Fibroblast of the aortic adventitia (primary cell): ENCODE measurements at places on chromosomes 5 and 9.

- DNase-seq: peak; percentile 94
Measured at GRCh38 chr9:113187929-113188595, 33.0 kb downstream of the FKBP15 start.

- DNase-seq: no peak
Measured at GRCh38 chr5:34978681-34979080, 49.3 kb downstream of the DNAJC21 start.

DNA sequence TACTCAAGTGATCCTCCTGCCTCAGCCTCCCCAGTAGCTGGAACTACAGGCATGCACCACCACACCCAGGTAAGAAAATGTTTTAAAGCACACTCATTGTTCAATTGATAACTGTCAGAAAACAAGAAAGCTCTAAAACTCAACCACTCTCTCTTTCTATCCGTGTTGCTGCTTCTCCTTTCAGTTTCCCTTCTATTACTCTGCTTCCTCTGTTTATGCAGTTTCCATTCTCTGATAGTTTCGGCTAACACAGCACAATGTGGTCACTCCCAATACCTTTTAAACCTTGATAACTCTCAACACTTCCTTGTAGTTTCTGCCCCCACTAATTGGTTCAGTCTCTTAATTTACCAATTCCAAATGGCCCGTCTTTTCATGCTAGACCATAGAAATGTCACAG is 59.2 kb upstream of the NR4A3 start:
- no peak for DNase-seq

DNA sequence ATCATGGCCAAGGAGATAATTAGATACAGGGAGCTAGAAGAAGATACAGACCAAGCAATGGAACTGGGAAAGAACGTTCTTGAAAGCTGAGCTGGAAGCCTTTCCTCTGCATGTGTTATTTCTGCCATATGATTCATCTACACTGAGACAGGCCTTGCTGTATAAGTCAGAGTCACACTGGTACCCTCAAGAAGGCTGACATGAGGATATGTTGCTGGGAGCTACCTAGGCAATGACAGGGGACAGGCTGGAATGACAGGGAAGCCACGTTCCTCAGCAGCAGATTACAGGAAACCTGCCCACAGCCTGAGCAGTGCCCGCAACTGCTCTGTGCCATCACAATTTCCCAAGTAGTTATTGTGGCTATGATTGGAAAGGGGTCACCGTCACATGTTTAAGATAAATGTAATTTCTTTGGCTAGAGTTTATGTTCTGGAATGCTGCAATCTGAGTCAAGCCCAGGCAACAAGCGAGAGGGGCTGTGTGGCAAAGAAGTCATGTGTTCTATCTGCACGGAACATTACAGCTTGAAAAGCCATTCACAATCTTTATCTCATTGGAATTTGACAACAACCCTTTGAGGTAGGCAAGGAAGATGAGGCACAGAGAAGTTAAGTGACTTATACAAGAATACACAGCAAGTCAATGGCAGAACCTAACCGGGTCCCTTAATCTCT is 108.2 kb downstream of the TTLL11 start:
- peak; percentile 97 for DNase-seq

DNA sequence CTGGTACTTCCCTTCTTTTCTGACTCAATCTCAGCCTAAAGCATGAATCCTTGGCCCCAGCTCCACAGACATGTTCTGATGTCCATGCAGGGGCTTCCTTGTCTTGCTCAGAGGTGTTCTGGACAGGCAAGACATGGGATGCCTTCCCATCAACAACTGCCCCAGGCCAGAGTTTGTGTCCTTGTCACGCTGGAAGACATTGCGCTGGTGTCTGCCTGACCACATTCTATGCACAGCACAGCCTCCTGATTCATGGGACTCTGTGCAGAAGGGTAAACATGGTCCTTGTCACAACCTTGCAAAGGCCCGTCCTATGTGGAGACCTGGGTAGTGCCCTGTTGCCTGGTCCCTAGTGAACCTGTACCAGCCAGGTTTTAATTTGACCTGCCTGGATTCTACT is 212.2 kb downstream of the FSTL4 start:
- DNase-seq: no peak

GRCh38 chr9:99488131-99489059 is 266.3 kb downstream of the SEC61B start:
- no peak for DNase-seq

- no peak for DNase-seq
Measured at GRCh38 chr9:128999581-129000206, 28.4 kb downstream of the SH3GLB2 start.

GRCh38 chr5:4405614-4406219 is 734.4 kb upstream of the ADAMTS16 start:
- no peak for DNase-seq

GRCh38 chr9:134263596-134263995 is 62.7 kb upstream of the RXRA start:
- no peak for DNase-seq

DNA sequence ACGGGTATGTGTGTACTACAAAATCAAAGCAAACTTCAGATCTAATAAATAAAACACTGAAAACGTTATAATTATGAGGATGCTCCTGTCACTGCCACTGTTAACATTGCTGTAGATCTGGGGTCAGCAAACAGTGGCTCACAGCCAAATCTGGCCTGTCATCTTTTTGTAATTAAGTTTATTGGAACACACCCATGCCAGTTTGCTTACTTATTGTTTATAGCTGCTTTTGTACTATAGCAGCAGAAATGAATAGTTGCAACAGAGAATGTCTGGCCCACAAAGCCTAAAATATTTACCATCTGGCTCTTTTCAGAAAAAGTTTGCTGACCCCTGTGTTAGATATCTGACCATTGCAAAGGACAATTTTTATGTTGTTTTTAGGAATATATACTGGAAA is 32.1 kb downstream of the PRRC1 start:
- DNase-seq: no peak

DNA sequence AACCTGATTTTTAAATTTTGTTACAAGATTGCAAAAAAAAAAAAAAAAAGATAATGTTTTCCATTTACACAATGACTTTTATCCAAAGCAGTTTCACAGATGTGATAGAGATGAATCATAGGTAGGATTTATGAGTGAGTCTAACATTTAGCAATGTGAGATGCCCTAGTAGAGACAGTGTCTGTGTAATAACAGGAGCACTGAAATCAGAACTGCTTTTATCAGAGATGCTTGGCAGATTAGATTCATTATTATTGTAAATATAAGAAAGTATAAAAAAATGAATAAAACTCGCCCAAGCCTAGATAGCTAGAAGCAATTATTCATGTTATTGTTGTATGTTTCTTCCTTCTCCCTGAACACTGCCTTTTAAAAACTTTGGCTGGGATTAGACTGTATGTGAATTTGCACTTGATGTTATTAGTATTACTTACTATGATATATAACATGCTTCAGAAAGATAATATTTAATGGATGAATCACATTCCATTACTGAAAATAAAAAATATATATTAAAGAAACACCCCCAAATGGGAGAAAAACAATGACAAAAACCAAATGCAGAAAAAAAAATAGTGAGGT is 567.3 kb upstream of the KLF4 start:
- peak; percentile 85 for DNase-seq

GRCh38 chr5:171924493-171925122 is 81.8 kb downstream of the FBXW11 start:
- no peak for DNase-seq

DNA sequence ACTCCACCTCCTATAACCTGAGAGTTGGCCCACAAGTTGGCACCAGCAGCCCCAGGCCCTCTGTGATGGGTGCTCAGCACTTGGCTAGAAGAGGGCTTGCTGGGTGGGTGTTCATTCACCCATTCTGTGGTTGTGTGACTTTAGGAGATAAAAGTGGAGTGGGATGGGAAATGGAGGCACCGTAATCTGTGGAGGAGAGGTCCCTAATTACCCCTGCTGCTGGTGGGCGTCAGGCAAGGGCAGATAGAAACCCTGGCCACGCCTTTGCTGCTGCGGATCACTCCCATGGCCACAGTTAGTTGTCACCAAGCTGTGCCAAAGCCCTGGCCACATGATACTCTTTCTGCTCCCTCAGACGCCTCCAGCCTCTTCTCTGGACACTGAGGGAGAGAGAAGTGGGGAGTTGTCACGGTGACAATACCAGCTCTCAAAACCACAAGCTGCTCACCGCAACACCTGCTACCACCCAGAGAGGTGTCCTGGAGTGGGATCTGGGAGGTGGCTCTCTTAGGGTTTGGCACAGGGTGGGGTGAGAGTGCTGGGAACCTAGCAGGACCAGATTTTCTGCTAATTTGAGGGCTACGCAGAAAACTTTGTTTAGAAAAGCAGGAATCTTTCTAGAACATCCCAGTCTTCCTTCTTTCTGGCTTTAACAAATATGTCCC is 12.0 kb upstream of the NEUROG1 start:
- DNase-seq: no peak

DNA sequence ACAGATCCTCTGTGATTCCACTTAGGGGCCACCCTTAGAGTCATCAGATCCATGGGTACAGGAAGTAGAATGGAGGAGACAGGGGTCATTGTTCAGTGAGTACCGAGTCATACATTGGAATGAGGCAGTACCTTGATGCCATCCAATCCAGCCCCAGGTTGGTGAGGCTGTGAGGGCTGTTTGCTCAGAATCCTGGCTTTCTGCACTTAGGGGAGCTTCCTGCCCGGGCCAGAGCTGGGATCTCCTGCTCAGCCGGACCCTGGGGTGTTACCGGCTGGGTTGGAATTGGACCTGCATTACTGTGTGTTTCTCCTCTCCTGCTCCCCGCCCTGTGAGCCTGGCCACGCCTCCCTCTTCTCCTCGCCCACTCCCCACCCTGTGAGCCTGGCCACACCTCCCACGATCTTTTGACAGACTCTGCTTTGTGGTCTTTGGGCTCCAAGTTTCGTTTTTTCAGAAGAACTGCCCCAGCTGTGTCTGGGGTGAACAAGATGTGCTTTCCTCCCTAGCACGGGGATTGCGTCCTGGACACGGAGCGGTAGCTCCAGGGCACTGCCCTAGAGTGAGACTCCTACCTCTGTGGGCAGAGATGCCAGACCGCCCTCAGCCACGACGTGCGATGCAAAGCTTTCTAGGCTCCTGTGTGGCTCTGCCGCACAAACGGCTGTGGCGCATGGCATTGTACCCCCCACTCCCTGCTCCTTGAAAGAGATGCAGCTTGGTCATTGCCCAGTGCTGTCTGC is 15.4 kb downstream of the TRAF2 start:
- DNase-seq: peak; percentile 51

- no peak for DNase-seq
Measured at GRCh38 chr9:117178596-117179375, 236.1 kb downstream of the ASTN2 start.

DNA sequence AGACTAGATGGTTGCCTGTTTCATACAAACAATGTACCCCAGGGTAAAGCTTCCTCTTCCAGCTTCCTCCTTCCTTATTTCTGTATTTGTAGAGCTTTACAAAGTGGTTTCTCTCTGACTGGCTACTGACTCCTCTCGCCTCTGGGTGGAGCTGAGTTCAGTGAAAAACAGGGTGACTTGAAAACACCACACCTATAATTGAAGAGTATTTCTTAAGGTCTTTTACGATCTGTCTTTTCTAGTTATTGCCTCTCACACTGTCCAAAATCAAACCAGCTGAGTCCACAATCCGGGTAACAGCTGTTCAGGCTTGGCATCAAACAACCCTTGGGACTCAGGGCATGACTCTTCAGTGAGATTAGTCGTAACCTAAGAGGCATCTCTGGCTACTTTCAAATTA is 200.4 kb downstream of the ARRDC3 start:
- DNase-seq: peak; percentile 70

DNA sequence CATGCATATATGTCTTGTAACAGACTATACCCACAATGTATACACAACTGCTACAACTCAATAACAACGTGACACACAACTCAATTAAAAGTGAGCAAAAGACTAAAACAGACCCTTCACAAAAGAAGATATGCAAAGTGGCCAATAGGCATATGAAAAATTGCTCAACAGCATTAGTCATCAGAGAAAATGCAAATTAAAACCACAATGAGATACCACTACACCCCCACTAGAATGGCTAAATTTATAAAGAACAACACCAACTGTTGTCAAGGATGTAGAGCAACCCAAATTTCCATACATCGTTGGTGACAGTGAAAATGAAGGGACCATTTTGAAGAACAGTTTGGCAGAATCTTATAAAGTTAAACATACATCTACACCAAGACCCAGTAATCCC is 38.9 kb downstream of the GABRB2 start:
- DNase-seq: no peak

GRCh38 chr9:110217656-110218099 is 9.7 kb upstream of the C9orf152 start:
- DNase-seq: peak; percentile 75

- DNase-seq: no peak
Measured at GRCh38 chr5:36660397-36661049, 54.1 kb downstream of the SLC1A3 start.

DNA sequence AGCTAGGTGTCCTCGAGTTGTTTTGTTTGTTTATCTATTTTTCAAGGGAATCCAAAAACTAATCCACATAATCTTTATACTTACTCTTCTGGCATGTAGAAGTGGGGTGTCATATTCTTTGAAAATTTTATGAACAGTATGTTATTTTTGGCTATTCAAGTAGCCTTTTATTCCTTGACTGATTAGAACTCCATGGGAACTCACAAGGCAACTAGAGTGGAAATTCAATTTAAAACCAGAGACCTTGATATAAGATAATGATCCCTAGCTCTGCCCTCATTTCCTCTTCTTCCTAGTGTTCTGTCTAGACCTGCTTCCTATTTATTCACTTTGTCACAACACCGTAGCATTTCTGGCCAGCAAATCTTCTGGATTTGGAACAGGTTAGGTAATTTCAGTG is 1123.7 kb upstream of the C9orf72 start:
- no peak for DNase-seq

DNA sequence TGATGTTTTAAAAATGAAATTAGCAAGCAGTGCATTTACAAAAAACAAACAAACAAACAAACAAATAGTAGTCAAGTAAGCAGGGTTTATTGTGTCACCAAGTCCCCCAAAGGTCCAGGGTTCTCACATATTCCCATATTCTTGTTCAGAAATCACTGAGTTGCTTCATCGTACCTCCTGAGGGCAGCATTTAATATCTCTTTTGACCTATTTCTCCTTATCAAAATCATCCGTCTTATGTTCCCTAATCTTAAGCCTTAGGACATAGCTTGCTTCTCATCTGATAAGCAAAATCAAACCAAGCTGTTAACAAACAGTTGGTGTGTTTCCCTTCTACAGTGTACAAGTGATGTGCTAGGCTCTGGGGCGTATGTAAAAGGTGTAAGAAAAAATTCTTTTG is 109.5 kb upstream of the MAN2A1 start:
- DNase-seq: no peak

DNA sequence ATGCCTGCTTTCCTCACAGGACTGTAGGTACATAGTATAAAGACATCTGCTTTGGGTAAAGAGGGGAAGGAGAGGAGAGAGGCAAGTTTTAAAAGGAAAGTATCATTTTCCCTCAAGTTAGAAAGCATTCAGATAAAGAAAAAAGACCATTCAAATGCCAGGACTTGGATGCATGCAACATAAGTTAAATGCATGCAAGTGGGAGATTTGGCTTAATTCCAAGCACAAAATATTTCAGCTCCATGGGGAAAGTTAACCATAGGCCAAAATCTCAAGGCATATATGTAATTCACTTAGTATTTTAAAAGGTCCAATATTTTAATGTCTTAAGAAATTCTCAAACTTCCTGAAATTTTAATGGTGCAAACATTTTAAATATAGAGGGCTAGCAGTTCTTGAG is 36.4 kb downstream of the POU5F2 start:
- peak; percentile 18 for DNase-seq

- peak; percentile 56 for DNase-seq
Measured at GRCh38 chr9:112380825-112381221, 915 bp downstream of the HSDL2 start.

GRCh38 chr5:179153341-179153901 is 93.2 kb downstream of the ZNF354C start:
- DNase-seq: no peak

- DNase-seq: peak; percentile 21
Measured at GRCh38 chr5:143023411-143024096, 253.4 kb downstream of the ARHGAP26 start.
